ENCODE measurements at places on chromosomes 7 and 10. TPM values are rescaled to one million over a fixed set of nuclear protein-coding genes. Genes with fewer than 3 reads are reported as not detected.

Gene MAT1A
- 1.0 TPM for total RNA-seq

Gene TMEM213
- total RNA-seq = 1.9 TPM

Gene PRPF18
- 22.5 TPM for total RNA-seq

Gene CHST3
- 12.0 TPM for total RNA-seq

Gene CYP3A5
- 15.5 TPM for total RNA-seq

Gene TMEM270
- total RNA-seq = not detected

Gene FGFR2
- 59.2 TPM for total RNA-seq

Gene AP5Z1
- total RNA-seq = 50.4 TPM

Gene IFIT2
- 64.8 TPM for total RNA-seq

Gene METTL27
- 4.0 TPM for total RNA-seq

Gene PLAU
- 29.0 TPM for total RNA-seq

Gene GPNMB
- 452 TPM for total RNA-seq

Gene EPDR1
- total RNA-seq = 66.0 TPM

Gene ANKRD1
- total RNA-seq = 47.5 TPM

Gene ECHS1
- 59.5 TPM for total RNA-seq

Gene KLF14
- not detected for total RNA-seq

Gene VWDE
- total RNA-seq = 0.53 TPM

Gene CAMK1D
- 22.5 TPM for total RNA-seq

Gene AKR1C8
- total RNA-seq = 0.83 TPM

Gene ITPRID1
- total RNA-seq = 0.59 TPM

Gene TRUB1
- 13.1 TPM for total RNA-seq

Gene GPR146
- 44.8 TPM for total RNA-seq

Gene CYP2C9
- 0.38 TPM for total RNA-seq

Gene THSD7A
- 7.2 TPM for total RNA-seq

Gene SYT15B
- 40.6 TPM for total RNA-seq

Gene HOGA1
- total RNA-seq = 1.1 TPM

Gene SPDYE2
- total RNA-seq = not detected

Gene SFTPA2
- 14,717 TPM for total RNA-seq

Gene KDM7A
- 17.9 TPM for total RNA-seq

Gene SYCE1
- 0.74 TPM for total RNA-seq

Gene PON1
- total RNA-seq = 0.24 TPM

Gene CYP2C19
- not detected for total RNA-seq

Gene HMX3
- not detected for total RNA-seq

Gene AHR
- total RNA-seq = 132 TPM

Gene FXYD4
- total RNA-seq = not detected

Gene C10orf143
- 3.7 TPM for total RNA-seq

Gene TEX47
- total RNA-seq = not detected

Gene CRYGN
- not detected for total RNA-seq

Gene MCM10
- 0.38 TPM for total RNA-seq

Gene NEUROD6
- total RNA-seq = not detected

Gene ODAD2
- total RNA-seq = 4.5 TPM

Gene HMX2
- total RNA-seq = not detected

Gene PTPN20
- 4.0 TPM for total RNA-seq

Gene ABCB4
- not detected for total RNA-seq

Gene OR6V1
- total RNA-seq = not detected

Gene BTBD16
- 0.62 TPM for total RNA-seq

Gene SCIN
- total RNA-seq = 21.1 TPM

Gene CXCL12
- 73.8 TPM for total RNA-seq

Gene SLC13A4
- 0.27 TPM for total RNA-seq

Gene NEUROG3
- not detected for total RNA-seq

Gene HTR5A
- not detected for total RNA-seq

Gene MYL7
- 1.6 TPM for total RNA-seq

Gene GTPBP10
- total RNA-seq = 21.3 TPM

Gene TLX1
- total RNA-seq = not detected

Gene COL17A1
- total RNA-seq = 0.32 TPM

Gene PHKG1
- 1.1 TPM for total RNA-seq

Gene NRG3
- total RNA-seq = 2.6 TPM

Data from lower lobe of right lung (tissue), 2 donors.